Muscle of back (tissue), 13 donors: ENCODE measurements at places on chromosomes 7 and 10. TPM values are rescaled to one million over a fixed set of nuclear protein-coding genes. Genes with fewer than 3 reads are reported as not detected.

Gene SLC18A2
- polyA plus RNA-seq = 1.3 TPM

Gene SLC13A4
- polyA plus RNA-seq = 0.74 TPM

Gene DPCD
- 16.4 TPM for polyA plus RNA-seq

Gene GPNMB
- 32.6 TPM for polyA plus RNA-seq

Gene MAT1A
- not detected for polyA plus RNA-seq

Gene ORAI2
- polyA plus RNA-seq = 6.3 TPM

Gene ERVW-1
- 1.6 TPM for polyA plus RNA-seq

Gene NUTM2E
- not detected for polyA plus RNA-seq

Gene FKBP9
- polyA plus RNA-seq = 166 TPM

Gene TUBAL3
- polyA plus RNA-seq = 0.24 TPM

Gene VSTM4
- polyA plus RNA-seq = 42.2 TPM

Gene TFR2
- 0.59 TPM for polyA plus RNA-seq

Gene TMEM236
- 0.63 TPM for polyA plus RNA-seq

Gene POLR2J2
- polyA plus RNA-seq = 3.0 TPM

Gene ASB13
- polyA plus RNA-seq = 12.6 TPM

Gene CCDC136
- 17.4 TPM for polyA plus RNA-seq

GRCh38 chr7:1059200-1060091 is 15.1 kb downstream of the GPR146 start:
- DNase-seq = no peak

DNA sequence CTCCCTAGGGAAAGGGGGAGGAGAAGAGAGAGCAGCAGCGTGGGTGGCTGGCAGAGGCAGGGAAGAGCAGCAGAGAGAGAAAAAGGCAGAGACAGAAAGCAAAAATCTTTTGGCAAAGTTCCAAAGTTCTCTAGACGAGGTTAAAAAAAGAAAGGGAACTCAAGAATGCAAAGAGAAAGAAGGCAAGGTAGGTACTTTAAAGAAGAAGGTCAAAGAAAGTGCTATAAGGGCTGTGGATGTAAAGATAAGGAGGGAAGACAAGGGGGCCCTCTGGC is 20.2 kb upstream of the OPTN start:
- no peak for DNase-seq

DNA sequence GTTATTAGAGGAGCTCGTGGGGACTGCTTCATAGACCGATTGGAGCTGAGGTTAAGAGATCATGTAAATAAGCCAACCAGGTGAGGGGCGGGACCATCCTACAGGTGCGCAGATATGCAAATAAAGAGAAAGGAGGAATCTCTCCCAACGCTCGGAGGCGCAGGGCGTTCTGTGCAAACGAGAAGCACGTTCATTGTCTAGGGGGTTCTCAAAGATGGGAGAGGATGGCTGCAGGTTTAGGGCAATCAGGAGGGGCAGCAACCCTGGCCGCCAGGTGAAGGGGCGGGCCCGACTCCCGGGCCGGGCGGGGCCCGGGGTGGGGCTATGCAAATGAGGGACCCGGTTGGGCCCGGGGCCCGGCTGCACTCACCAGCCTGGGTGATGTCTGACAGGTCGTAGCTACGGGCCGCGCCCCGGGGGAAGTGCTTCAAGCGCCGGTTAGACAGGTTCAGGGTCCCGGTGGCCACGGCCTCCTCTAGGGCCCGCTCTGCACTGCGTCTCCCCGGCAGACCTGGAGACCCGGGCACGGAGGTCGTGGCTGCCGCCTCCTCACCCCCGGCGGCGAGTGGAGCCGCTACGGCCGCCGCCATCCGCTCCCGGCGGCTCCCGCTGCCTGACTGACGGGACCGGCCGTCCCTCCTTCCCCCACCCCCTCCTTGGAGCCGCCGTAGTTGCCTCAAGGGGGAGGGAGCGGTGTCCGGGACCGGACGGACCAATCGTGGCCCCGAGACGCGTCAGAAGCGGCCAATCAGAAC is at the start of gene LRCH4:
Gene LRCH4 (minus strand): TSS at position 619 of the 755 bp plus-strand sequence. CDS start 29 bp downstream, at position 590.
- DNase-seq = peak; percentile 39

GRCh38 chr10:125607689-125608290 is 75.2 kb downstream of the TEX36 start:
- no peak for DNase-seq

DNA sequence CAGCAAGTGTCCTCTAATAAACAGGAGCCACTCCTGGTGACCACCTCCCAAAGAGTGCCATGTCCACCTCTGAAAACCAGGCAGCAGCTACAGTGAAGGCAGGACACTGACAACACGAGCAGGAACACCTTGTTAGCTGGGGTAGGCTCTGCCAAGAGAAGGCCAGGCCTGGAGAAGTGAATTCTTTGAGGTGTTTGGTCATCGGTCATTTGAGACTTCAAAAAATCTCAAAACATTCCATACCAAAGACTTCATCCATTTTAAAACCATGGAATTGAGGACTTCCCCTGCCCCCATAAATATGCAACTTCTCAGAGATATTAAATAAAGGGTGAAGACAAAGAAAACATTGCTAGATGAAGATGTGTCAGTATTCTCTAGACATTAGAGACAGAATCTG is 28.4 kb upstream of the OPALIN start:
- peak; percentile 30 for DNase-seq

- DNase-seq = no peak
Observed at GRCh38 chr7:91720260-91720937, 160.1 kb downstream of the MTERF1 start.

GRCh38 chr10:116490028-116490662 is 55.6 kb upstream of the PNLIP start:
- no peak for DNase-seq

- DNase-seq = no peak
Observed at GRCh38 chr7:122067077-122067476, 77.0 kb downstream of the AASS start.

GRCh38 chr7:112362053-112362650 is 88.1 kb upstream of the IFRD1 start:
- no peak for DNase-seq

GRCh38 chr10:55233090-55233489 is 432.1 kb upstream of the PCDH15 start:
- no peak for DNase-seq

GRCh38 chr10:119701861-119702260 is 24.0 kb upstream of the INPP5F start:
- no peak for DNase-seq

DNA sequence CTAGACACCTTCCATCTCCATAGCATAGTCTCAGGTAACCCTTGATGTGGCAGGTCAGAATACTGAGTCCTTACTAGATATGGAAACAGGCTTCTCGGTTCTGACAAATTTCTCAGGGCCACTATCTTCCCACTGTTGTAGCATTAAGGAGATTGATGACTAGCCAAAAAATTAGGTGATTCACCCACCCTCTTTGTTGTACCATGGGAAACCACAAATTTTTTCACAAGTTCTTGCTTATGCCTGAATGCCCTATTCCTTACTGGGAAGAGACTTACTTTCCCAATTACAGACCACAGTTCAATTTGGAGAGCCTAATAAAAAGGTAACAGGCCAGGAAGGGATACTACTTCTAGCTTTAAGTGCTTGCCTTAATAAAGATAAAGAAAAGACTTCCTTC is 948.8 kb downstream of the GRM8 start:
- DNase-seq = no peak

GRCh38 chr7:149689291-149689721 is 84.1 kb downstream of the ZNF467 start:
- DNase-seq = peak; percentile 39

DNA sequence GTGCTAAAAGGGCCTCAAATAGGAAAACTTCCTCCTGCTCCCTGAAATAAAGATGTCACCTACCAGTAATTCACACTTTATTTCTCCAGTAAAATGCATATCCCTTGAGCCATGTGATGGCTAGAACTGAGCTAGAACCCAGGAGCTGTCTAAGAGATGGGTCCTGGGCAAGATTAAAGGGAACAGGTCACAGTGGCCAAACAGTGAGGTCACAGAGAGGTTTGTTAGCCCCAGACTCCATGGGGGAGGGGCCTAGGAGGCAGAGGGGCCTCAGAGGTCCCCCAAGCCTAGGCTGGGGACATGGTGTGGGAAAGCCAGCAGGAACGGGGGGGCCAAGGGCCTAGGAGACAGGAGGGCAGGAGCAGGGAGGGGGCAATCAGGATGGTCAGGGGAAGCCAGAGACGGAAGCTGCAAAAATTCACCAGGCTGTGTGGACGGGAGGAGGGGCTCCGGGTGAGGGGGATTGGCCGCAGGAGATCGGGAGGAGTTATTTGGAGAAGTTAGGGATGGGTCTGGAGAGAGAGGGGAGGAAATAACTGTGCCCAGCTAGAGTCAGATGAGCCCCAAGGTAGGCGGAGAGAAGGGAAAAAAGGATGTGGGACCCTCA is 3.3 kb downstream of the FBXO24 start:
- no peak for DNase-seq

DNA sequence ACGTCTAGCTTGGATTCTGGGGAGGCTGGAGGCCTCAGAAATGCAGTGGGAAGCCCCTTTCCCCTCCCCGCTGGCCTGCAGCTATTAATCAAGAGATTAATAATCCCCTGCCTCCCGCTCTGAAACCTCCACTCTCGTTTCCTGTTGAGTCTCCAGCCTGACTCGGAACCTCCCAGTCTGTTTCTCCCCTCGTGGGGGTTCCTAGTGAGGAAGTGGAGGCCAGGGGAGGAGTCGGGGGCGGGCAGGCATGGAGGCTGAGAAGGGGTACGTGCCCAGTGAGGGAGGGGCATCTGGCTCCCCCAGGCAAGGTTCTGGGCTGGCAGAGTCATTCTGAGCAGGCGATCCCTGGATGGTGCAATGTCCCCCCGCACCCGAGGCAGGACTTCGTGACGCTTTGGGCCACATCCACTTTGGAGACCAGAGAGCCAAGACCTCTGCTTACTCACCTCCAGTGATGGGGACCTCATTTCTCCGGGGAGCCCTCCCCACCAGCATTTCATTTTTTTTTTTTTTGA is 73.6 kb downstream of the COL26A1 start:
- DNase-seq = no peak

- no peak for DNase-seq
Observed at GRCh38 chr7:22640269-22640668, 86.7 kb upstream of the IL6 start.

DNA sequence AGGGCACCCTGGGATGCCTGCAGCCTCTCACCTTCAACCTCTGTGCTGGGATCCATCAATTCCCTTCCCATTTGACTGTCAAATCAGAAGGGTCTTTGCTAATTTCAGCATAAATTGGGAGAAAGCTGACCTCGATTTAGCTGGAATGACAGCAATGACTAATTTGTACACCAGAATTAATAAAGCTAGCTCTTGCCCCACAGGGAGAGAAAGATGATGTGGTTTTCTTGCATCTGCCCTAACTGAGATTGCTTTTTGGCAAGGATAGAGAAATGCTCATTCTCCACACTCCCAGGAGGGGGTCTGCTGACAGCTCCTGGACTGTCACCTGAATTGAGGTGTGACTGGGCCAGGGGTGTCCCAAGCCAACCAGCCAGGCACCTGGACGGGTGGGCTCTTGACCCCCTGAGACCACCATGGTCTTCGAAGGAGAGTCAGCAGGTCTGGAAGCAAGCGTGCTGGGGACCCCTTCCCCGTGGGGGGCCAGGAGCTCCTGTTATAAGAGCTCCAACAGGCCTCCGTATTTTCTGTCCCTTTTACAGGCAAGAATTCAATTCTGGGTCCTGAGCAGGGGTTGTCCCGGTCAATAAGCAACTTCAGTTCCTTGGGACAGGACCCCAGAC is 42.1 kb downstream of the RBM17 start:
- no peak for DNase-seq

GRCh38 chr10:62619413-62619738 is 185.1 kb upstream of the ADO start:
- DNase-seq = no peak

DNA sequence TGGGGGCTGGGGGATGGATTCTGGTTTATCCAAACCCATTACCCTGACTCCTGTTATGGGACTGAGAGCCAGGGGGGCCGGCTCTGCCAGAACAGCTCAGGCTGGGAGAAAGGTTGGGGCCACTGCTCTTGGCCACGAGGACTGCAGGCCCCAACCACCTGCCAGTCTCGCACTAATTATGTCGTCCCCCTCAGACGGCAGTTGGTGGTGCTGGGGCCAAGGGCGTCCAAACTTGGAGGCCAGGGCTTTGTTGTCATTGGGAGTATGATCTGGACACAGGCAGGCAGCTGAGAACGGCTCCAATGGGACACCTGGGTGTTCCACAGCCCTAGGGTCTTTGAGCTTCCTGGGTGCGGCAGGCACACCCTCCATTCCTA is 34.7 kb downstream of the DRGX start:
- no peak for DNase-seq

- DNase-seq = no peak
Observed at GRCh38 chr7:124480036-124480820, 285.4 kb downstream of the GPR37 start.

GRCh38 chr7:142454862-142455261 is 197.0 kb upstream of the PRSS58 start:
- no peak for DNase-seq

- no peak for DNase-seq
Observed at GRCh38 chr7:33842150-33842549, 63.2 kb upstream of the BMPER start.

DNA sequence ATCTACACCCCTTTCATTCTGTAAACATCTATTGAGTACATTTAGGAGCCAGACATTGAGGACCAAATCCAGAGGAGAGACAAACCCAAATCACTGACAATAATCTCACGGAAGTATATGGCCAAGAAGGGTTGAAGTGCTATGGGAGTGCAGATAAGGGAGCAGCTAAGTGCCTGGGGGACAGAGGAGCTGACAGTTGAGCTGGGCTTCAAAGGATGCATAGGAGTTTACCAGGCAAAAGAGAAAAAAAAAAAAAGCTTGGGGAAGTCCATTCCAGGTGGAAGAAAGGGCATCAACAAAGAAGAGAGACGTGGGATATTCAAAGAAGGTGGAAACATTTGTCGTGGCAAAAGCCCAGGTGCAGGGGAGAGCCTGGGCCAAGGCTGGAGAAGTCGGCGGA is 60.5 kb upstream of the NANOS1 start:
- DNase-seq = no peak
